Stimulated activated naive CD8-positive, alpha-beta T cell treated with anti-CD3 and anti-CD28 coated beads, Interleukin-15, Interleukin-2, amounts not matched to agents 100 U/mL and 50 U/mL, for 24 hours (primary cell): ENCODE measurements at places on chromosomes 1 and 21.

DNA sequence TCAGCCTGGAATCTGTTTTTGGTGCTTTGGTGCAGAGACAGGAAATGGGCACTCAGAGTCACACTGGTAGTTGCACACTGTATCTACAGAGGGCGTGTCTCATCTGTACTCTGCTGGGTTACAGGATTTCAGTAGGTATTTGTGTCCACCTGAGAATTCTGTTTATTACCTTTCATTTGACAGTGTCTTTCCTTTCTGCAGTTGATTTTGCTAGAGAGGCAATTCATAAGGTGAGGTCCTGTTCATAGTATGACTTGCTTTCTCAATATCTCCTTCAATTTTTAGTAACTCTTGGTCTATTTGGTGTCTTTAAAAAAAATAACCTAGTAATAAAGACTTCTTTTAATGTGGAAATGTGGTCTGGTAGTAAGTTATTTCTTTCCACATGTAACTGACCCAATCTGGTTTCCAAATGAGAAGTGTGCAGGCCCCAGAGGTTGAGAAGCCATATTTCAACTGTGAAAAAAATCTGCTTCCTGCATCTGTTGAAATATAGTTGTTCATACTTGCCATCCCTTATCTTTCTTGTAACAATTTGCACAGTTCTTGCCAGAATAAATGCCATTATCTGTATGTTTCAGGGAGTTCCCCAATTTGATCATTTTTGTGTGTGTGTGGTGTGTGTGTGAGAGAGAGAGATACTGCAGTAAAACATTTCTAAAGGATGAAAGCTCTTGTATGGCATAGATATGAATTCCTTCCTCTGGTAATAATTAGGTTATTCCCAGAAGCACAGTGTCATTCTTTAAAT is 78.4 kb upstream of the DNAJC6 start:
- DNase-seq = no peak

DNA sequence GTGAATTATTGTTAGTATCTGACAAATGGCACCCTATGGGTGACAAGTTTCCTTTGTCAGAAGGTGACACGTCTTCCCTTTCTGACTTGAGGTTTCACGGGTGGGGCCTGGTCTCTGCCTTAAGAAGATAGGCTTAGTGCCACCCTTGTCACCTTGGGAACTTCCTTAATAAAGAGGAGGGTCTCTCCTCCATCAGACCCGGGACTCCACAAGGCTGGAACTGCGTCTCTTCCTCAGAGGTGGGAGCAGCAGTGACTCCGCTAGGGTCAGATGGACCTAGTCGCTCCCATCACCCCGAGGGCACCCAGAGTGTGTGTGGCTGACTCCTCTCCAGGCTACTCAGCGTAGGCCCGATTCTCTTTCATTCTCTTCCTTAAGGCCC is 774 bp upstream of the WDTC1 start:
- no peak for DNase-seq

DNA sequence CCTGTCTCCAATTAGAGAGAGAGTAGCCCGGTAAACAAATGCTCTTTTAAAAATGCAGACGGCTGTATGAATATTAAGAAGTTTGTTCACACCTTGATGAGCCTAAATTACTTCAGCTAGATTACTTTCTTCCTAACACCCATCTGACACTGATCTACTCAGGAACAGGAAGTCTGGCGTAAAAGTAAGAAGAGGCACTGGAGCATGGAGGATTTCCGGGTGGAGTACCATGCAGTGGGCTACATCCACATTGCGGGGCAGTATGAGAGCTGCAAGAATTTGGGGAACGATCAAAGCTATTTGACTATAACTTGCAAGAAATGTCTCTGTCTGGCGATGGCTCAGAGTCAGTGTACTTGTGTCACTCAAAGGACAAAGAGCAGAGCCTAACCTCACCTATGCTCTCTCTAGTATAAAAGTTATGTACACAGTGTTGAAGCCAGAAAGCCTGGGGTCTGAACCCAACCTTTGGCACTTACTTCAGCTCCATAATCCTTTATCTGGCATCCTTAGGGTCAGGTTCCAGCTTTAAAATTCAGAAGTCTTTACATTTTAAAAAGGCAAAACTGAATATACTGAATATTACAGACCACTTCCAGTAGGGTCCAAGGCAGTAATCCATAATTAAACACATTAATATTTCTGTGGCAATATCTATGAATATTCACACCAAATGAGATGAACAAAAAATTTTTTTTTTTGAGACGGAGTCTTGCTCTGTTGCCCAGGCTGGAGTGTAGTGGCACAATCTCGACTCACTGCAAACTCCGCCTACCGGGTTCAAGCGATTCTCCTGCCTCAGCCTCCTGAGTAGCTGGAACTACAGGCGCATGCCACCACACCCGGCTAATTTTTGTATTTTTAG is 7.9 kb upstream of the GNPAT start:
- no peak for DNase-seq

GRCh38 chr1:201880928-201881571 is 7.6 kb upstream of the SHISA4 start:
- no peak for DNase-seq

- peak; percentile 80 for DNase-seq
Observed at GRCh38 chr1:156625436-156626078, 6.3 kb downstream of the HAPLN2 start.

DNA sequence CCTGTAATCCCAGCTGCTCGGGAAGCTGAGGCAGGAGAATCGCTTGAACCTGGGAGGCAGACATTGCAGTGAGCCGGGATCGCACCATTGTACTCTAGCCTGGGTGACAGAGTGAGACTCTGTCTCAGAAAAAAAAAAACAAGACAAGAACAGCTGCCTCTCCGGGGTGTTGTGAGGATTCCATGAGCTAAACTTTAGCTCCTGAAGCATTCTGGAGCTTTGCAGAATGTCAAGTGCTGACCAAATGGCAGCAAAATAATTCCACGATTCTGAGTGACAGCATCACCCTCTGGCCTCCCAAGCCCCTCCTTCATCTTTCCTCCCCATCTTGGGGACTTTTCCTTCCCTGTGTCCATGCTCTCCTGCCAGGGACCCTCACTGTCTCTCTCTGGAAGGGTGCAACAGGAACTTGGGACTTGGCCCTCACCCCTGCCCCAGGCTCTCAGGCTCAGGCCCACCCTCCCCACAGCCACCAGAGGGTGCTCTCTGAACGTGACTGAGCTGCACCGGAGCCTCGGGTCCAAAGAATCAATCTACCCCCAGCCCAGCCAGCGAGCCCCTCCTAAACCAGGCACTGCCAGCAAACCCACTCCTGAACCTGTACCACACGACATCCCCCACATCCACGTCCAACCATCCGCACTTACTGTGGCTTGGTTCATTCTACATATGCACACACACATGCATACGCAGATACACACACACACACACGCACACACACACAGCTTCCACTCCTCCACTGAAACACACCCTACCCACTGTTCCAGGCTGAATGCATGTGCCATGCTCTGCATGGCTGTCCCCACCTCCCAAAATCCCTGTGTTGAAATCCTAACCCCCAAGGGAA is 45.7 kb downstream of the ACOT7 start:
- peak; percentile 68 for DNase-seq

GRCh38 chr21:33372582-33372981 is 30.6 kb upstream of the IFNGR2 start:
- DNase-seq = no peak
